NCI-H226 (cell line): ENCODE measurements at places on chromosomes 1 and 21.

- DNase-seq: peak; percentile 90
Measured at GRCh38 chr1:165696625-165697100, 1.7 kb downstream of the ALDH9A1 start.

DNA sequence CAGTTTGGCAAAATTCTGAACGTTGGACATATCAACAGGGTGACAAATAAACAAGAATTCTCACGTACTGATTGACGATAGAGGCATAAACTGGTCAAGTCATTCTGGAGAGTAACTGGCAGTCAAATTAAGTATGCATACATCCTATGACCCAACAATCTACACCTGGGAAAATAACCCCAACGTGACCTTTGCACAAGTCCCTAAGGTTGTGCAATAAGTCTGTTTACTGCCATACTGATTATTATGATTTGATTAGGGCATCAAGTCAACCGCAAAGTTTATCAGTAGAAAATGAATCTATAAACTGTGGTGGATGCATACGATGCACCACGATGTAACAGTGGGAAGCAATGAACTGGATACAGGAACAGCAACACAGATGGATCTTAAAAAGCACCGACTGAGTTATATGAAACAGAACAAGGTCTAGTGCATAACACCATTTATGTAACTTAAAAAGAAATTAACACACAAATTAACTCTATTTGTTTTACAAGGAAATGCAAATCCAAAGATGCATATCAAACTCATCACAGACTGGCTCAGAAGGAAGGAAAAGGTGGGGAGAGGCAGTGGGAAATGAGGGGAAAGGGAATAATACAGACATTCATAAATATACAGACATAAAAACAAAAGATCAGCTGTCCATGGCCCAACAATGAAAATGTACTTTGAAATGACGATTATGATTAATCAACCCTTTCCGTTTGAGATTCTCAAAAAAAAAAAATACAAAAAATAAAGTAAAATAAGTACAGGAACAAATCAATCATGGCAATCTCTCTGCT is 41.0 kb upstream of the SEC16B start:
- DNase-seq: no peak

- no peak for DNase-seq
Measured at GRCh38 chr1:193069748-193070385, 10.5 kb downstream of the RO60 start.

GRCh38 chr21:25496825-25497482 is 110.3 kb downstream of the MRPL39 start:
- no peak for DNase-seq

GRCh38 chr1:176055398-176055797 is 151.7 kb downstream of the COP1 start:
- no peak for DNase-seq

GRCh38 chr1:24186993-24187790 is at the start of gene IFNLR1:
IFNLR1 (minus strand) TSS chr1:24187289; CDS start chr1:24187248, 41 bp downstream.
- no peak for DNase-seq

DNA sequence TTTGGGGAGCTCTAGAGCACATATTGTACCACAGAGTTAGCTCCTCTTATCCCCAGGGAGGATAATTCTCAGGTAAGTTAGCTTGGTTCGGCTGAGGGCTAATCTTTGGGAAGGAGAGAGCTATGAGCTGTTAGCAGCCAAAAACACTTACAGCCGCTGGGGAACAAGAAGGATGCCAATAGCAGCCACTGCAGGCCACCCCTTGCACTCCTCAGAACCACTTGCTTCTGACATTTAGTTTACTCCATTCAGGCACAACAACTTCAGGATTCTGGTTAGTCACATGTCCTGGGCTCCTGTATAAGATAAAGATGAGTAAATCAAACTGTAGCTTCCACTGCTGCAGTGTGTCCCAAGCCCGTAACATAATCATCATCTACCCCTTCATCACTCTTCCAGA is 212.6 kb upstream of the ADGRL2 start:
- DNase-seq: no peak

- DNase-seq: no peak
Measured at GRCh38 chr1:21623410-21623961, 45.7 kb downstream of the RAP1GAP start.

- DNase-seq: no peak
Measured at GRCh38 chr1:203185061-203185461, 1.4 kb downstream of the CHI3L1 start.

DNA sequence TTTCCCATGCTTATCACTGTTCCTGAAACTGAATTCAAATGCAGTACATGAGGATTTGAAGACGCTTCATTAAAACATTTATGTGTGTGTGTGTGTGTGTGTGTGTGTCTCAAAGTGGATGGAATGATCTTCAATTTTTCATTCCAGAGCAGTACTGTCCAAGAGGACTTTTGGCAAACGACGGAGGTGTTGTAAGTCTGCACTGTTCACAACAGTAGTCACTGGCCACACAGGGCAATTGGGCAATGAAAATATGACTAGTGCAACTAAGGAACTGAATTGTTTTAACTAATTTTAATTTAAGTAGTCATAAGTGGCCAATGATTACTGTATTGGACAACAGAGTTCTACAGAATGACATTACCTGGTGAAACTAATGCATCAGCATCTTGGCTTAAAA is 5.0 kb downstream of the TAF5L start:
- DNase-seq: no peak

- peak; percentile 69 for DNase-seq
Measured at GRCh38 chr1:171422511-171422910, 62.8 kb upstream of the PRRC2C start.

DNA sequence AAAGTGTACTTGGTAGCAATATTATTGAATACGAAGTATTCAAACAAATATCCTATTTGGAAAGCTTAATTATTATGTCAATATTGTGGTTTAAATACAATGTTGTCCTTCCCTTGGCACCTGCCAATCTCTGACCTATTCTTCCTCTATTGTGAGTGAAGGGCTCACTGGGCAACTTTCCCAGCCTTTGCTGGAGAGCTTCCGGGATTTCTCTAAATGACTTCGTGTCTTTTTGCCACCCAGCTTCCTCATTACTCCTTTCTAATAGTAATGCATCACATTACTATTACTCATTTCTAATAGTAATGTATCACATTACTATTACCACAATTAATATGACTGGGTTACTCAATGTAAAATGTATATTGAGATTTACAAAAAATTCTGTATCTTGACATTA is 880.6 kb downstream of the BRINP3 start:
- DNase-seq: no peak

GRCh38 chr21:15014221-15014620 is 50.6 kb downstream of the NRIP1 start:
- DNase-seq: no peak

- peak; percentile 78 for DNase-seq
Measured at GRCh38 chr1:78649628-78650027, at the start of gene IFI44. IFI44 (plus strand) TSS chr1:78649831; CDS start chr1:78650196, 365 bp downstream.

DNA sequence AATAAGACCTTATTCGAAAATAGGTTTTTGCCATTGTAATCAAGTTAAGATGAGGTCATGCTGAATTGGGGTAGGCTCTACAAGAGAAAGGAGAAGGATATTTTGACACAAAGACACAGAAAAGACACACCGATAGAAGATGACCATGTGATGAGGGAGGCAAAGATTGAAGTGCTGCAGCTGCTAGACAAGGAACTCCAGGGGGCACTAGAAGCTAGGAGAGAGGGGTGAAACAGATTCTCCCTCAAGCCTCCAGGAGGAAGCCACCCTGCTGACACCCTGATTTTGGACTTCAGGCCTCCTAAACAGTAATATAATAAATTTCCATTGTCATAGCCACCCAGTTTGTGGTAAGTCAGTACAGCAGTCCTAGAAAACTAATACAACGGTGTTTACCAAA is 506.8 kb upstream of the CAMK1G start:
- DNase-seq: no peak

- peak; percentile 84 for DNase-seq
Measured at GRCh38 chr1:8133657-8134430, 107.7 kb upstream of the ERRFI1 start.
